ENCODE measurements at places on chromosomes 16 and 17. TPM values are rescaled to one million over a fixed set of nuclear protein-coding genes. Genes with fewer than 3 reads are reported as not detected.

VWA3A gene
- total RNA-seq = 0.10 TPM

PRSS33 gene
- not detected for total RNA-seq

EVI2A gene
- not detected for total RNA-seq

CORO6 gene
- 3.3 TPM for total RNA-seq

ARMC5 gene
- 8.7 TPM for total RNA-seq

TMEM114 gene
- not detected for total RNA-seq

B9D1 gene
- total RNA-seq = 25.9 TPM

SHCBP1 gene
- total RNA-seq = 0.85 TPM

IL32 gene
- total RNA-seq = 520 TPM
